ENCODE measurements at places on chromosomes 7 and 10. TPM values are rescaled to one million over a fixed set of nuclear protein-coding genes. Genes with fewer than 3 reads are reported as not detected.

- peak; percentile 79 for DNase-seq
- peaks cover 79% of the 10 kb centered on the region for H3K36me3 ChIP-seq
- H3K27ac ChIP-seq = no peak overlapping the region
Measured at GRCh38 chr10:93376372-93377293, 105.5 kb downstream of the MYOF start.

ADAMTS14 gene
- total RNA-seq = 0.50 TPM

HMX3 gene
- total RNA-seq = not detected

GRCh38 chr7:105136221-105136620, 122.2 kb downstream of the KMT2E start:
- no peaks in the 10 kb centered on the region for H3K27me3 ChIP-seq
- DNase-seq = peak; percentile 34
- no peaks in the 10 kb centered on the region for H3K4me1 ChIP-seq
- no peak overlapping the region for H3K27ac ChIP-seq
- H3K36me3 ChIP-seq = peaks cover 38% of the 10 kb centered on the region

ICA1 gene
- total RNA-seq = 25.0 TPM

UCMA gene
- not detected for total RNA-seq

DNA sequence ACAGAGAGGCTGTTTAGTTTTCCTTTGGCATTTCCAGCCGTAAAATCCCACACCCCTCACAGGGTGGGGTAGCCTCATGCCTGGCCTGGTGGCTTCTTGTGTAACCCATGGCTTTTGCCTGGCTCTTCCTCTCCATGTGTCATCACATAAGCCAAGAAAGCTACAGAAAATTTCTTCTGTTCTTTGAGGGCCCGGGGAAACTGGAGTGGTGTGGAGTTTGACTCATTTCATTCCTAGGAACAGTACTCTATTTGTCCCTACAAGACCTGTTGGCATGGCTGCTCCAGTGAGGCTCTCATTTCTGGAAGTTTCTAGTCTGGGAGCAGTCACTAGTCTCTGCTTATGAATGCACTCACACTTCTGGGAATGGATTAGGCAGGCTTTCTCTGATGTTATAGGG, 523.9 kb downstream of the SUGCT start:
- DNase-seq = no peak
- H3K4me1 ChIP-seq = peaks cover under 1% of the 10 kb centered on the region
- H3K4me3 ChIP-seq = no peak overlapping the region

AIMP2 gene
- 56.7 TPM for total RNA-seq

GRCh38 chr10:1086787-1087186, 30.6 kb downstream of the WDR37 start:
- DNase-seq = no peak
- H3K27ac ChIP-seq = no peak overlapping the region
- H3K4me3 ChIP-seq = no peak overlapping the region
- no peaks in the 10 kb centered on the region for H3K27me3 ChIP-seq
- H3K36me3 ChIP-seq = peaks cover 51% of the 10 kb centered on the region
- no peaks in the 10 kb centered on the region for H3K4me1 ChIP-seq

UTF1 gene
- total RNA-seq = 1.9 TPM

GRCh38 chr10:35819011-35819410, 176.9 kb upstream of the FZD8 start:
- peaks cover 9% of the 10 kb centered on the region for H3K4me1 ChIP-seq
- H3K27ac ChIP-seq = no peak overlapping the region
- H3K36me3 ChIP-seq = no peaks in the 10 kb centered on the region
- no peak overlapping the region for H3K4me3 ChIP-seq
- DNase-seq = no peak

DNA sequence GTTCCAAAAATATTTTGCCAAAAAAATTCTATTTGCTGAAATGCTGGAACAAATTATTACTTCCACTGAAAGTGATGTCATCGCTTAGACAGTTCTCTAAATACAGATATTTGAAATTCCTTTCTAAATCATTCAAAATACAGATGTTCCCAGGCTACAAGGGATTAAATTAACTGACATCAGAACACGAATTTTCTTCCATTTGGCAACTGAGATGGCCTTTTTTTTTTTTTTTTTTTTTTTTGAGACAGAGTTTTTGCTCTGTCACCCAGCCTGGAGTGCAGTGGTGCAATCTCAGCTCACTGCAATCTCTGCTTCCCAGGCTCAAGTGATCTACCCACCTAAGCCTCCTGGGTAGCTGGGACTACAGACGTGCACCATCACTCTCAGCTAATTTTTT, 57.0 kb downstream of the P4HA1 start:
- no peaks in the 10 kb centered on the region for H3K27me3 ChIP-seq
- H3K4me1 ChIP-seq = peaks cover 4% of the 10 kb centered on the region
- H3K36me3 ChIP-seq = peaks cover 43% of the 10 kb centered on the region
- no peak overlapping the region for H3K27ac ChIP-seq
- DNase-seq = no peak
- no peak overlapping the region for H3K4me3 ChIP-seq

DNA sequence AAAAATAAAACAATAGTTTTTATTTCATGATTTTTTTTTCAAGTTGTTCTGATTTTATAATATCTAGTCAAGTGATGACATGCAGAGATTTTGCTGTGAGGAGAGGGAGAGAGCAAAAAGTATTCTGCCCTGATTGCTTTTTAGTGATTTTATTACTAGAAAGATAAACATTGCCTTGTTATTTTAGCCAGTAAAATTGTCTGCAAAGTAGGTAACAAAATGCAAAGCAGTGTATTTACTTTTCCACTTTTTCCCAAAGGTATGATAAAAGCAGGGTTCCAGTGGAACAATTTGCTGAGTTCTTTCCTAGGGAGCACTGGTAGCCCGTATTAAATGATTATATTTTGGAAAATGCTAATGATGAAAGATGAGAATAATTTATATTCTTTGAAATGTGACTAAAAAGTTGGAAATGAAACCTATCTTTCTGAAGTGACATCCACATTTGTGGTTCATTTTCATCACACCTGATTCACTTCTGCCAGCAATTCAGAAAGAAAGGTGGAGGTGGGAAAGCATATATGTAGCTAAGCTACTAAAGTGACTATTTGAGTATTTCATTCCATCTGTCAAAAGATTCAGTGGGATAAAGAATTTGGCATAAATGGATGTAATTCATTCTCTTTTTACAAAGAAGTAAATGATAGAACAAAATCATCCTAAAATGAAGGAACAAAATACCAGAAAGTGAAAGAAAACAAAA, 300.3 kb downstream of the ADK start:
- no peaks in the 10 kb centered on the region for H3K36me3 ChIP-seq
- H3K27me3 ChIP-seq = no peaks in the 10 kb centered on the region
- DNase-seq = no peak
- H3K4me1 ChIP-seq = peaks cover 23% of the 10 kb centered on the region
- H3K27ac ChIP-seq = no peak overlapping the region

HOXA3 gene
- total RNA-seq = not detected

DNA sequence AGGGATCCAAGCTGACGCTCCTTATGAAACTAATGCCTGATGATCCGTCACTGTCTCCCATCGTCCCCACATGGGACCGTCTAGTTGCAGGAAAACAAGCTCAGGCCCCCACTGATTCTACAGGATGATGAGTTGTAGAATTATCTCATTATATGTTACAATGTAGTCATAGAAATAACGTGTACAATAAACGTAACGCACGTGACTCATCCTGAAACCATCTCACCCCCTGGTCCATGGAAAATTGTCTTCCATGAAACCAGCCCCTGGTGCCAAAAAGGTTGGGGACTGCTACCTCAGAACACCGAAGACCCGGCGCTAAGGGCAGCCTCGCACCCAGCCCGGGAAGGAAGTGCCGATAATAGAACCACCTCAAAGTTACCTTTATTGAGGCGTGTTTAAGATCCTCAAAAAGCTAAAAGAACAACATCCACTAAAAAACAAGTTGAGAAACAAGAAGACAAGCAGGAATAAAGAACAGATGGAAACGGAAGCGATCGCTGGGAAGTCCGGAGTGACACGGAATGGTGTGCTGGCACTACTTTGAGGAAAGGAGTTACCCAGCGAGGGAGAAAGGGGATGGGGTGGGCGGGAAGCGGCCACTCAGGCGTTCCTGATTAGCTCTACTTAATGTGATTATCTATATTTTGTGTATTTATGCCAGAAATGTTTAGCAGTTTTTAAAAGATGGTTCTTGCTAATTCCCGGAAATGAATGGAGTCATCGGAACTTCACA, 50.1 kb upstream of the PRKAR1B start:
- no peak overlapping the region for H3K27ac ChIP-seq
- no peak for DNase-seq
- no peak overlapping the region for H3K4me3 ChIP-seq
- H3K36me3 ChIP-seq = peaks cover 57% of the 10 kb centered on the region
- H3K4me1 ChIP-seq = no peaks in the 10 kb centered on the region

DNA sequence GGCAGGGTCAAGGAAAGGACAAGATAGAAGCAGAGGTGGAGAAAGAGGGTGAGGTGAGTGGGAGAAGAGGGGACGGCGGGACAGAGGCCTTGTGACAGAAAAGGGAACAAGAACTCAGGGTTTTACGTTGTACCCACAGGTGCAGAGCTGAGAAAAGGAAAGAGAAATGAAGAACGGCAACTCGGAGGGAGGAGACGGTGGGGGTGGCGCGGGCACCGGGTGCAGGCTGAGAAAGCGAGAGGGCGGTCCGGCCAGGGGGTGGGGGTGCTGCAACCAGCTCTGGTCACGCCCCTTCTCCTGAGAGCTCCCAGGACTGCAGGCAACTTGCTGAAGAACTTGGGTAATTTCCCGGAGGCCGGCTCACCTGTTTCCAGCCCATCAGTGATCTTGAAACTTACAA, 65.3 kb downstream of the CARD11 start:
- peaks cover 7% of the 10 kb centered on the region for H3K4me1 ChIP-seq
- no peak overlapping the region for H3K27ac ChIP-seq
- peak; percentile 71 for DNase-seq
- H3K27me3 ChIP-seq = no peaks in the 10 kb centered on the region

Measured in endodermal cell (in vitro differentiated cells).